ENCODE measurements at places on chromosomes 12 and 14. TPM values are rescaled to one million over a fixed set of nuclear protein-coding genes. Genes with fewer than 3 reads are reported as not detected.

DNA sequence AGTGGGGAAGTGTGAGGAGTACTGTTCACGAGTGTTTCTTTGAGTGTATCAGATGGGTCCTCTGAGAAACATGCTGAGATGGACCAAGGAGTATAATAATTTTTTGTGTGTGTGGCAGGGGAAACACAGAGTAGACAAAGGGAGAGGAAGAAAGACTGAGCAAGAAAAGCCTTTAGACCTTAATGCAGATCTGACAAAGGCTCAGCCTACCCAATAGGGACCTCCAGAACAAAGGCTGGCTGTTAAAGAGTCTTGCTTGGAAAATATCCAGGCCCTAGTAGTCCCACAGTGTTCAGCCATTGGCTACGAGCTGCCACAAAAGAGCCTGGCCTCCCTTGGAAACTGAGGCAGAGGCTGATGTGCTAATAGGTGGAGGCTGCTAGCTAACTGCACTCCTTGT lies 13.5 kb downstream of the COQ5 start:
- H3K27me3 ChIP-seq, result no peaks in the 10 kb centered on the region
- no peak overlapping the region for H3K4me3 ChIP-seq
- DNase-seq, result no peak
- peaks cover 5% of the 10 kb centered on the region for H3K36me3 ChIP-seq
- no peak overlapping the region for H3K27ac ChIP-seq

- H3K36me3 ChIP-seq, result no peaks in the 10 kb centered on the region
- no peak overlapping the region for H3K27ac ChIP-seq
- no peak for DNase-seq
- no peak overlapping the region for H3K4me3 ChIP-seq
Observed at GRCh38 chr14:54709444-54709843, 142.5 kb downstream of the SAMD4A start.

- H3K4me3 ChIP-seq, result no peak overlapping the region
- no peak overlapping the region for H3K27ac ChIP-seq
- no peak for DNase-seq
Observed at GRCh38 chr14:36625436-36625835, 36.2 kb upstream of the PAX9 start.

- peaks cover 12% of the 10 kb centered on the region for H3K4me1 ChIP-seq
- H3K4me3 ChIP-seq, result no peak overlapping the region
- no peaks in the 10 kb centered on the region for H3K27me3 ChIP-seq
Observed at GRCh38 chr12:68821357-68822188, 13.6 kb downstream of the MDM2 start.

DNA sequence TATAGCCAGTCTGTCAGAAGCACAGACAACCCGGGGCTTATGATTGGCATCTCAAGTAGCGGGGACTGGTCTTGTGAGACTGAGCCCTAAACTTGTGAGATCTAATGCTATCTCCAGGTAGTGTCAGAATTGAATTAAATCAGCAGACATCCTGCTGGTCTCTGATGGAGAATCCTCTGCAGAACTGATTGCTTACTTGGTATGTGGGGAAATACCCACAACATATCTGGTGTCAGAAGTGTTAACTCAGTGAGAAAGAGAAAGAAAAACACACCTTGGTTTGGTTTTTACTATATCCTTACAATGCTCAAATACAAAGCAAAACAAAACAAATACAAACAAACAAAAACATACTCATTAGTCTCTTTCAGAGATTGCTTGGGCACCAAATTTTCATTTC lies 10.0 kb downstream of the SEL1L start:
- peaks cover 35% of the 10 kb centered on the region for H3K4me1 ChIP-seq
- H3K27ac ChIP-seq, result peak overlapping the region; percentile 52
- no peaks in the 10 kb centered on the region for H3K27me3 ChIP-seq
- no peak for DNase-seq

DNA sequence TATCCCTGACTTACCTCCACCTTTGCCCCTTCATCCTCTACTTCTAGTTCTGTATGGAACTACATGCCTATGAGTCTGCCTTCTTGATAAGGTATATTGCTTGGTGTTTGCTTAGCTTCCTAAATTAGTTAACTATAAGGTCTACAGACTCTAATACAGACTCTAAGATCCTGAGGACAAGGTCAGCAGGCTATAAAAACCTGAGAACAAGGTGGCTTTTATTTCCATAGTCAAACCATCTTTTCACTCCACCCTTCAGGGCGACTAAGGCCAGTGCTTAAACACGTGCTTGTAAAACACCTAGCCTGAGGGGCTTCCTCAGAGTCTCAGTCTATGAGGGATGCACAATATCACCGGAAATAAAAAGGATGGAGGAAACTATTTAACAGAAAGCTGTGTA lies 36.1 kb upstream of the COL2A1 start:
- H3K27me3 ChIP-seq, result no peaks in the 10 kb centered on the region
- no peak for DNase-seq
- H3K27ac ChIP-seq, result no peak overlapping the region
- peaks cover 4% of the 10 kb centered on the region for H3K4me1 ChIP-seq
- peaks cover 3% of the 10 kb centered on the region for H3K36me3 ChIP-seq

DNA sequence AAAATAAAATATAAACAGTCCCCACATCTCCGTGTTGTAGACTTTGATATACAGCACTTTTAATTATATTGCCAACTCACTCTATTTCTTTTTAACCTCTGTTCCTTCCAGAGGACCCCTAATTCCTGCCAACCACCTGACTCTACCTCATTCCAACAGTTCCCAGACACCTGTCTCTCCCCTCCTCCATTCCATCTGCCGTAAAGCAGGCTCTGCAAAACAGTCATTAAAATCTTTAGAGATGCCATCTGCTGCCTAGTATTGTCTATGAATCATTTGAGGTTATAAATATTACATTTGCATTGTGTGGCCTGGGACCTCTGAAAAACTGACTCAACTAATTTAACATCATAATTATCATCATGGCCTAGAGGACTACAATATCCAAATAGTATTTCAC lies 148.8 kb upstream of the DCN start:
- H3K36me3 ChIP-seq, result no peaks in the 10 kb centered on the region
- no peak for DNase-seq
- no peaks in the 10 kb centered on the region for H3K4me1 ChIP-seq

DNA sequence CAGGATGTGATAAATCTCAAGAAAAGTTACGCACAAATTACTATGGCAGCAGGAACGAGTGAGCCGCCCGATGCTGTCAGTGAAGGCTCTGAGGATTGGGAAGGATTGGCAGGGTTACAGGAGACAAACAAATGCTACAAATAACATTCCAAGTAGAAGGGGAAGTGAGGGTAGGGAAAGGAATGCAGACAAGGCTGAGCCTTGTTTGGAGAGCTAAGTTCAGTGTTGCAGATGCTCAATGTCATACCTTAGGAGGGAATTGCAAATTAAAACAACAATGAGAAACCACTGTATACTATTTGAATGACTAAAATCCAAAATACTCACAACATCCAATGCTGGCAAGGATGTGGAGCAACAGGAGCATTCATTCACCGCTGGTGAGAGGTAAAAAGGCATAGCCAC lies 1.3 kb downstream of the CLEC9A start:
- peaks cover 6% of the 10 kb centered on the region for H3K4me1 ChIP-seq
- no peak overlapping the region for H3K4me3 ChIP-seq
- H3K27ac ChIP-seq, result no peak overlapping the region
- no peak for DNase-seq
- H3K27me3 ChIP-seq, result peaks cover 14% of the 10 kb centered on the region

GRCh38 chr14:102293781-102294180 lies 11.2 kb downstream of the MOK start:
- H3K27me3 ChIP-seq, result peaks cover 6% of the 10 kb centered on the region
- no peaks in the 10 kb centered on the region for H3K4me1 ChIP-seq
- no peak for DNase-seq
- no peak overlapping the region for H3K4me3 ChIP-seq
- no peaks in the 10 kb centered on the region for H3K36me3 ChIP-seq
- H3K27ac ChIP-seq, result no peak overlapping the region

DNA sequence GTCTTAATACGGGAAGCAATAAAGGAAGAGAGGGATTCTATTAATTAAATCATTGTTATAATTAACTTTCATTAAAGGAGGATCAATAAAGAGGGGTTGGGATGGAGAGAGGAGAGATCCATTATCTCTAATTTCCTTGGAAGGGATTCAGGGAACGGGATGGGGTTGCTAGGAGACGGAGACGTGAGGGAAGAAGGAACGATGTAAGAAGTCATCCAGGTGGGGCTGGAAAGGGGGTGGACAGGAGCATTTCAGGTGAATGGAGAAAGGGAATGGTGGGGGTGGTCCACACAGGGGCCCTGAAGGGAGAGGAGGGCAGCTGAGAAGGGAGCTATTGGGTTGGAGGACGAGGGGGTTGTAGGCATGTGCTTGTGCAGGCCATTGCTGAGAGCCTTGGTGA lies 17.2 kb downstream of the CALCOCO1 start:
- H3K36me3 ChIP-seq, result peaks cover 7% of the 10 kb centered on the region
- DNase-seq, result no peak
- H3K27ac ChIP-seq, result no peak overlapping the region

GRCh38 chr14:85413836-85414526 lies 116.0 kb upstream of the FLRT2 start:
- peaks cover 25% of the 10 kb centered on the region for H3K4me1 ChIP-seq
- peak overlapping the region; percentile 46 for H3K4me3 ChIP-seq

GRCh38 chr12:115895247-115895646 lies 382.2 kb downstream of the MED13L start:
- no peak overlapping the region for H3K27ac ChIP-seq
- no peak for DNase-seq
- no peak overlapping the region for H3K4me3 ChIP-seq
- no peaks in the 10 kb centered on the region for H3K4me1 ChIP-seq
- H3K36me3 ChIP-seq, result no peaks in the 10 kb centered on the region
- peaks cover 21% of the 10 kb centered on the region for H3K27me3 ChIP-seq

DNA sequence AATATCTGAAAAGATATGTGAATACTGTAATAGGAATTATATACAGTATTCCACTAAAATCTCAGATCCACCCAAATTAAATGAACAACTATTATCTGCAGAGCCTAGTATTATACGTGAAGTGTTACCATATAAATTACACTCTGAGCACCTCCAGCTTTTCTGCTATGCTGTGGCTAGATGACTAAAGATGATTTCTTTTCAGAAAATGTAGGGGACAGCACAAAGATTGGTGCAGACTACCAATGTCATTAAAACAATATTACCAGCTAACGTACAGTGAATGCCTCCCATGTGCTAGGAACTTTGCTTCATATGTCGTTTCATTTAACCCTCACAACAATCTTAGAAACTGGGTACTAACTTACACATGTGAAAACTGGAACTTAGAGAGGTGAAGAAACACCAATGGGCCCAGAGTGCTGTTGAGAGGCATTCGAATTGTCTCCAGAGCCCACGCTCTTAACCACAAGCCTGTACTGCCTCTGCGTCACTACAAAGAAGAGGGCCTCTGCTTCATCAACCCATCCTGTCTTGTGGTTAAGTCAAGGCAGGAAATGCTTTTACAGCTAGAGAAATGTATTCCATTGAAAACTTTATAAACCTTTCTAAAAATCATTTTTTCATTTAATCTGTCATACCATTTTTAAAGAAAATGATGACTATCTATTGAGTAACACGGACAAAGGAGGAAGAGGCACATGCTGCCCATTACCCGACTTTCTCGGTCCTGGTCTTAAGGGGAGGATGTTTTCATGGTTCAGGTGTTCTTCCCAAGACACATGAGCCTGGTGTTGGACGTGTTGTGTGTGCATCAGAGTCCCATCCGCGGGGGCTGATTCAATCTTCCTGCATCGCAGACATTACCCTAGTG lies 1.3 kb downstream of the GPR65 start:
- peaks cover 53% of the 10 kb centered on the region for H3K36me3 ChIP-seq
- H3K4me3 ChIP-seq, result peak overlapping the region; percentile 100
- H3K4me1 ChIP-seq, result peaks cover 53% of the 10 kb centered on the region

DNA sequence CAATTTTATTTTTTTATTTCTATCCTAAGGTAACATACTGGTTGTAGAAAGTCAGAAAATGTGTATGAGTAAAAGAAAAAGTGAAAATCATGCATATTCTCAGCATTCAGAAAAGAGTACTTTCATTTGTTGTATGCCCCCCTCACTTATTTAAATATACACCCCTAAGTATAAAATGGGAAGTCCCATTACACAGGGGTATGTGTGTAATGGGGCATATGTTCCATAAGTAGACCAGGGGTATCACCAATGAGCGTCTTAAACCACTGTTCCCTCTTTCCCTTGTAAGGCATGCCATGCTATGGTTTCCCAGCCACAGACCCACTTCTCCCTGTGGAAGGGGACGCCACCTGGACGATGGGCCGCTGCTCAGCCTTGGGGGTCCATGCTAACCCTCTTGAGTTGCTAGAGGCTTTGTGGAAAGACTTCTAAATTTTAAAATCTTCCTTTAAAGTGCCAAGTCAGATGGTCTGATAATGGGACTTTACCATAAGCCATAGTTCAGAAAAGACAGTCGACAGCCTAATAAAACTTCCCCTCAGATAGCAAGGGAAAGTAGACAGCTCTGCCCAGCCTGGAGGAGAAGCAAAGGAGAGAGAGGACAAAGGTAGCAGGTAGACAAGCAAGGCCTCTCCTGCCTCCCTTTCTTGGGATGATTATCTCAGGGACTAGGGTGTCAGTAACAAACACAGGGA lies 118.2 kb downstream of the ZFP36L1 start:
- peaks cover 6% of the 10 kb centered on the region for H3K4me1 ChIP-seq
- peaks cover 2% of the 10 kb centered on the region for H3K27me3 ChIP-seq
- no peak overlapping the region for H3K27ac ChIP-seq

GRCh38 chr12:3532931-3533702 lies 42.1 kb downstream of the PRMT8 start:
- H3K4me3 ChIP-seq, result no peak overlapping the region
- H3K4me1 ChIP-seq, result no peaks in the 10 kb centered on the region
- peaks cover 5% of the 10 kb centered on the region for H3K36me3 ChIP-seq
- no peak overlapping the region for H3K27ac ChIP-seq
- no peak for DNase-seq

DNA sequence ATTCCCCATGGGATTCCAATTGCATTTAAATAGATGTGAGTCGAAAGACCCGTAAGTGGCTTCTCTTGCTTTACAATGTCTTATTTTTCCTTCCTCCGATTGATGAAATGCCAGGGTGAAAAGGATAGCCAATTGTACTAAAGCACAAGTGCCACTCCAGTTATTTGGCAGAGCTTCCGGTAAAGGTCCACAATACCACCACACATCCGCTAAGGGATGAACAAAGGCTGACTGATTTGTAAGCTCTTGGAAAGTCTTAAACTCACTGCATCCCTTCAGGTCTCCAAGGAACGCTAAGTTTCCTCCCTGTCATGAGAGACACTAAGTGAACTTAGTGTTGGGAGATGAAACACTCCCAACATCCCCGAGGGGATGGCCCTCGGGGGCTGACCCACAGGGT lies 21.2 kb upstream of the RNASE1 start:
- no peak overlapping the region for H3K4me3 ChIP-seq
- H3K27me3 ChIP-seq, result peaks cover 8% of the 10 kb centered on the region
- peaks cover 2% of the 10 kb centered on the region for H3K4me1 ChIP-seq
- H3K36me3 ChIP-seq, result no peaks in the 10 kb centered on the region

DLGAP5 gene
- total RNA-seq, result 60.6 TPM

GLT1D1 gene
- 0.14 TPM for total RNA-seq

Measured in natural killer cell treated with Interleukin-12 subunit alpha and Interleukin-12 subunit beta and Interleukin-15 and Interleukin-18, amount 100 ng/mL, for 72 hours (primary cell).